ENCODE measurements at places on chromosomes 6 and 20.
A peak's percentile ranks its signal among the peaks of the same experiment; 100 is the strongest.

- no peak for DNase-seq
Observed at GRCh38 chr20:3452136-3452535, 18.7 kb upstream of the ATRN start.

- DNase-seq = peak; percentile 68
Observed at GRCh38 chr20:32761831-32762753, at the start of gene DNMT3B. Gene DNMT3B (plus strand): TSS chr20:32762385. CDS start chr20:32780324, 17,939 bp downstream.

DNA sequence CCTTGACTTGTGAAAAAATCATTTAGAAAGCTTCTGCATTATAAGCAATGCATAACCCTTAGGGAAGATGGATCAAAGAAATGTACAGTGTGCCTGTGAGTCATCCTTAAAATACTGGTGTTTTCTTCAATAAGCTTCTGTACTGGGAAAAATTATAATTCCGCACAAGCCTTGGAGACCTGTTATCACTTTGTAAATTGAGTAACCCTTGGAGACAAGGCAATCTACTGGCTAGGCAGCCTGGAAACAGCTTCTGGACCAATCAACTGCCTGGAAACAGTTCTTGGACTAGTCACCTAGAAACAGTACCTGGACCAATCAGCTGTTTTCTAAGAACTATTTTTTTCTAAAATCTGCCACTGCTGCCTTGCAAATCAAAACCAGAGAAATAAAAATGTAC is 25.8 kb upstream of the RNGTT start:
- DNase-seq = no peak

GRCh38 chr6:12909833-12910232 is 193.3 kb downstream of the PHACTR1 start:
- no peak for DNase-seq

- no peak for DNase-seq
Observed at GRCh38 chr6:153032255-153032882, 29.9 kb upstream of the MTRF1L start.

DNA sequence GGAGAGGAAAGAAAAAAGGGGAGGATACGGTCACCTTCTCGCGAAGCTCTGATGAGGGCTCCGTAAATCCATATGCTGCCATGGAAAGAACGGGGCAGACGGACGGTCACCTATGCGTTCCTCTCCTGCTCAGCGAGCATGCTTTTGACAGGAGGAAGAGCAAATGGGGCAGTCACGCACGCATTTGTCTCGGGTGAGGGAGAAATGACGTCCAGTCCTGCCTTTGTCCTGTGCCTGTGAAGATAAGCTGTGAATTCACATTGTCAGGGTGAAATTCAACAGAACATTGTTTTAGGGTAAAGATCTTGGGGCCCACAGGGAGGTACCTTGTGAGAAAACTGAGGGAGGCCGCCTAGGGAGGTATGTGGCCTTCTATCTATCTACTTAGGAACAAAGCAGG is 83.8 kb downstream of the IRF4 start:
- DNase-seq = no peak

DNA sequence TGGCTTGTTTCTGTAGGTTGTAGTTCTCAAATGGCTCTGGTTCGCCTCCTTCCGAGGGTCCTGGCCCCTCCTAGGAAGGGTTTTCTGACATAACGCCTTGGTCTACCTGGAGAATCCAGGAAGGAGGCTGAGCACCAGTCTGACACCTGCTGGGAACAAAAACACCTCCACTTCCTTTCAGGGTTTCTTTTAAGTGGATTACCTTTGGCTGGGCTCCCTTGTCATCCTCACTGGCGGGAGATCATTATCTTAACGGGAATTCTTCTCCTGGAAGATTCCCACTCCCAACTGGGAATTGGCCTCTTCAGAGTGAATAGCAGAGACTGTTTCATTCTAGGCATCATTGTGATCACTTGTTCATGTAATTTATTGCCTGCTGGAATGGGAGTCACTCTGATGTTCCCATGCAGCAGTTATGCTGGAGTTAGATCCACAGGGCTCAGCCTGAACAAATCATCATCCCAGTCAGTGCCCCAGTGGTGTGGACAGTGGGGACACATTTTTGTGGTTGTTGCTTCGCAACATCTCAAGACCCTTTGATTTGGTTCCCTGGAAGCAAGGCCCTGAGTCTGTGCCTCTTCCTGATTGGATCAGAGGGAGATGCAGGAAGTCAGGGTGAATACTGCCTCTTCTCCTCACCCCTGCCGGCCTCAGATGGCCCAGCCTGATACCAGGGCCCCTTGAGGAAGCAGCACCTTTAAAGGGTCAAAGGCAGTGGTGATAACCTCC is 49.1 kb downstream of the LYRM2 start:
- DNase-seq = no peak

GRCh38 chr6:82951389-82951788 is 114.3 kb downstream of the UBE3D start:
- no peak for DNase-seq

DNA sequence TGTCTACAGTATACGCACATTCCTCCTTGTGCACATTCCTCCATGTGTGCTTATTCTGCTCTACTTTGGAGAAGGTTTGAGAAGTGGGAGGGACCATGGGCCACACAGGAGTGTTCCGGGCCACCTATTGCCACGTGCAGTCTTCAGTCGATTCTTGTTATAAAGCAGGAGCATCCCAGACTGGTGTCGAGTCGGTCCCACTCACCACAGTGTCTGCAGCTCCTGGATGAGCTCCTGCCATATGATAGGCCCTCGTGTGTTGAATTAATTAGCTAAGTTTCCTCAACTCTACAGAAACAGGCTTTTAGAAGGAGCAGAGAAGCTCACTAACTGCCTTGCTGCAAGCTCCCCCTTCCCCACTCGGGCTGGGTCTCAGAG is 22.6 kb downstream of the ENTPD6 start:
- DNase-seq = no peak

DNA sequence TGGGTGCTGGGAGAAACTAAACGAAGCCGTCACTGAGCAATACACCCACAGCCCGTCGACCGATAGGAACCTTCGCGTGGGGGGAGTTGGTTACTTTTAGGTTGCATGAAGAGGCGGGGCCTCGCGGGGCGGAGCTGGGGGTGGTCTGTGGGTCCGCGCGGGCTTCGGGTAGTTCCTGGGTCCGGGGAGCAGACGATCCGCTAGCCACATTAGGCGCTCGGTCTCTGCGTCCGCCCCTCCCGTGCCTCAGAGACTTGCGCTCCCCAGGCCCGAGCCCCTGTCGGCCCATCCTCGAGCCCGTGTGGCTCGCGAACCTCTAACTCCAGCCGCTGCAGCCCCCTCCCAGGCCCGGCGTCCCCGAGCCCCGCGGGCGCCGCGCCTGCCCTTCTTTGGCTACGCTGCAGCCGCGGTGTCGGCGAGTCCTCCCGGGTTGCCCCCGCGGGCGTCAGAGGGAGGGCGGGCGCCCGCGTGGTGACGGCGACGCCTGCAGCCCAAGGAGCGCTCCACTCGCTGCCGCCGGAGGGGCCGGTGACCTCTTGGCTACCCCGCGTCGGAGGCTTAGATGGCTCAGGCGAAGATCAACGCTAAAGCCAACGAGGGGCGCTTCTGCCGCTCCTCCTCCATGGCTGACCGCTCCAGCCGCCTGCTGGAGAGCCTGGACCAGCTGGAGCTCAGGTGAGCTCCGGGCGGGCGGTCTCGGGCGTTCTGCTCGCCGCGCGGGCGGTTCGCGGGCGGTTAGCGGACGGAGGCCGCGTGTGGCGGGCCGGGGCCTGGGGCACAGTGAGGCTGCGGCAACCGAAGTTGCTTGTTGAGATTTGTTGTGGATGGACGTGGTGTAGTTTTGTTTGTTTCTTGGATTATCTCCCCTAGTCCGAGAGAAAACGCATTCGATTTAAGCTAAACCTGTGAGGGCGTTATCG is at the start of gene BAG2:
Gene BAG2, plus strand, starts transcription at position 191 of the 920 bp plus-strand sequence. Its CDS starts 372 bp downstream, at position 563.
- peak; percentile 79 for DNase-seq

DNA sequence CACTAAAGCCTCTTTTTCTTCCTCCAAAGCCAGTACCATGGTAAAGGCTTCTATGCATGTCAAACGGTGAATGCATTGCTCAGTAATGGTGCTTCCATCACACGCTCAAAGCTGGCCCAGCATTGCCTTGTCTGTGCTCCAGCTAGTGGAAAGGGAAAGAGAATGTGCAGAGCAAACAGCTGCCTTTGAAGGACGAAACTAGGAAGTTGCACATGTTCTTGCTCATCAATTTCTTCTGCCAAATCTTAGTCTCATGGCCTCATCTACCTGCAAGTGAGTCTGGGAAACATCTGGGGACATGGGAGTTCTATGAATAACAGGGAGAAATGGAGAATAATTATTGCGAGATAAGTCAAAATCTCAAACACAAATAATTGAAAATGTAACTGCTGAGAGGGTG is 216.5 kb upstream of the SSTR4 start:
- no peak for DNase-seq

- no peak for DNase-seq
Observed at GRCh38 chr6:16295060-16295459, 56.7 kb downstream of the GMPR start.

- DNase-seq = no peak
Observed at GRCh38 chr6:91852252-91852651, 1265.4 kb upstream of the MAP3K7 start.

GRCh38 chr6:148271711-148272439 is 70.8 kb upstream of the SASH1 start:
- no peak for DNase-seq

GRCh38 chr6:80605165-80605989 is 498.9 kb downstream of the BCKDHB start:
- DNase-seq = no peak

DNA sequence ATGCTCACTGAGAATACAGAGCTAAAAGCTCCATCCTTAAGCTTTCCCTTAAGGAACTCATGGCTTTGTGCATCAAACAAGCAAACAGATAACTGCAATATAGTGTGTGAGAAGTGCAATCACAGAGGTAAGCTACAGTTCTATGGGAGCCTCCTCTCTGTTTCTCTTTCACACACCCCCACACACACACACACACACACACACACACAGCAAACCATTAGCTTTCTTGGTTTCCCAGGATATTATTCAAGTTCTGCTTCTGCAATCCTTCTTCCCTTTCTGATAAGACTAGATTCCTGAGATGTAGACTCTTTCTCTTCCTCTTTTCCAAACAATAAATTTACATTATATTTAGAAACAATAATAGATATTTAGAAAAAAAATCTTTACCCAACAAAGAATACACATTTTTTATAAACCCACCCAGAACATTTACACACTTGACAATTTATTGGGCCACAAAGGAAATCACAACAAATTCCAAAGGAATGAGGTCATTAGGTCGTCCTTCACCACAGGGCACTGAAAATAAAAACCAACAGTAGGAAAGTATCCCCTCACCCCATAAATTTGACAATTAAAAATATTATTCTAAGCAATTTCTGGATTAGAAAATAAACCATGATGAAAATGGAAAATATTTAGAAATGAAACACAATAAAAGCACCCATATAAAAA is 9.3 kb upstream of the GFOD1 start:
- no peak for DNase-seq

DNA sequence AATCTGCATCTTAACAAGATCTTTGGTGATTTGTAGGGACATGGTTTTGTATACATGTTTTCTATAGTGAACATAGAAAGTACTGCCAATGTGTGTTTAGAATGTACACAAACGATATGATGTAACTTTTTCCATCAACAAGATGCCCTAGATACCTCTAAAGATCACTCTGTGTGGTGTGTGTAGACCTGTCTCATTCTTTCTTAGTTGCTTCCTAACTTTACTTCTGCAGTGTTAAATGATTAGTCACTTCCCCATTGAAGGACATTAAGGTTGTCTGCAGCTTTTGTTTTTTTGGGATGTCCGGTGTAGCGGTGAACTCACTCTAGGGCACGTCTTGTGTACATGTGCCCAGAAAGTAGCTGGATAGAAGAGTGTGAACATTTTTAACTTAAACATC is 35.9 kb downstream of the CDYL start:
- DNase-seq = no peak

DNA sequence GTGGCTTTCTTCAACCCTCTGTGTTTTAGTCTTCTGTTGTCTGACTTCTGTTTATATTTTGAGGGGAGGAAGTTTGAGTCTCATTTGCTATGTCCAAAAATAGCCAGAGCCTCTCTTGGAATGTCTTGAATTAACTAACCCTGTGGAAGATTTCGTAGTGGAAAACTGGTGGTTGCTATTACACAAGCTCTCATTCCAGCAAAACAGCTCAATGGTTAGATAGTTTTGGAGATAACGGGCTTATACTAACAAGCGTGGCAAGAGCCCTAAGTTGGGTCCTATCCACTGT is 1.6 kb downstream of the CCN2 start:
- no peak for DNase-seq

DNA sequence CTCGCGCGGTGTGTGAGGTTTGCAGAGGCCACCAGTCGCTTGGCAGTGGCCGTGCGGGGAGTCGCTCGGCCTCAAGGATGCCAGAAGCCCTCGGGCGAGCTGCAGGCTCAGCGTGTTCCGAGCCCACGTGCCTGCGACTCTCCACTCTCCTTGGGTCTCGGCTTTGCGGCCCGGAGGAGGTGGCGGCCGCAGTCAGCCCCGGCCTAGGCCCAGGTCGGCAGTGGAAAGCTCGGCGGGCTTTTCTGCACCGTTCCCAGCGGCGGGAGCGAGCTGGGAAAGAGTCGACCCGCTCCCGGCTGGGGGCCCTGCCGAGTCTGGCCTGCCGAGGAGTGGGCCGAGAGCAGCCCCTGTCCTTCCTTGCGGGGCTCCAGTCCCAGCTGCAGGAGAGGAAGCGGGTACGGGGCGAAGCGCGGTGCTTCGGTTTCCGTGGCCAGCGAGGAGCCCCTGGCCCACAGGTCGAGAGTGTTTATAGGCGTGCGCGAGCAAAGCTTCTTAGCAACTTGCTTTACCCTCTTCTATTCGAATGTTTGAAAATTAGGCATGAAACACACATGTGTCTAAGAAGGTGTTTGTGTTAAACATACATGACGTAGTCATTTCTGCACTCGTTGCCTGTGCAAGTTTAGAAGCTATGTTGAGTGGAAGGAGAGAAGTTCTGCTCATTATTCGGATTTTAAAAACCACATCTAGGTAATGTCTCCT is 5.6 kb downstream of the FOXC1 start:
- no peak for DNase-seq

- DNase-seq = no peak
Observed at GRCh38 chr6:138443979-138444378, 40.0 kb downstream of the HEBP2 start.

- DNase-seq = no peak
Observed at GRCh38 chr6:143283887-143284645, 166.4 kb downstream of the ADAT2 start.

GRCh38 chr20:50048420-50049166 is 64.4 kb downstream of the UBE2V1 start:
- no peak for DNase-seq

All from activated T-helper 9 cell treated with anti-CD3 and anti-CD28 coated beads, Interleukin-2, amount 50 U/mL, for 16 hours (primary cell).